NCI-H1105 (cell line): ENCODE measurements at places on chromosomes 2 and 18.

DNA sequence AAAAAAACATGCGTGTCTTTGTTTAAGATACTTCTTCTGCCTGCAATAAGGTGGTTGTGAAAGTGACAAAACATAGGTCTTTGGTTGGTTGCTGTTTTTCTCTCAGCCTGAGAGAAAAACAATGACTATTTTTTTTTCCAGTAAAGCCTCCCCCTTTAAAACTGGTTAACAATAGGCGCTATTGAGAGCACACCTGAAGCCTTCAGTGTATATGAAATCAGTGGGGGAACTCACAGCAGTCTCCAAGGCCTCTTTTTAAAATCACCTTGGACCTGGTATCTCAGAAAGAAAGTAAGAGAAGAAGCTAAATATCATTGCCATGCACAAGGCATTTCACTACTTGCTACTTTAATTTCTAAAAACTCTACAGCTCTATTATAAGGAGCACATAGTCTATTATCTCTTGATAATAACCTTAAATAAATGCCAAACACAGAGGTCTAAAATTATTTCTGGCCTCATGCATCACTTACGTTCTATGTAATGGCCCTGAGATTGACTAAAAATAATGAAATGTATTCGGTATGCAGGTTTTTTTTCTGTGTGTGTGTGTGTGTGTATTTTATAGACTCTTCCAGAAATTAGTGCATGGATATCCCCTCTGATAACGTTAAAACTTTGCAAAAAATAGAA lies 544.4 kb downstream of the TDRD15 start:
- DNase-seq, result no peak

DNA sequence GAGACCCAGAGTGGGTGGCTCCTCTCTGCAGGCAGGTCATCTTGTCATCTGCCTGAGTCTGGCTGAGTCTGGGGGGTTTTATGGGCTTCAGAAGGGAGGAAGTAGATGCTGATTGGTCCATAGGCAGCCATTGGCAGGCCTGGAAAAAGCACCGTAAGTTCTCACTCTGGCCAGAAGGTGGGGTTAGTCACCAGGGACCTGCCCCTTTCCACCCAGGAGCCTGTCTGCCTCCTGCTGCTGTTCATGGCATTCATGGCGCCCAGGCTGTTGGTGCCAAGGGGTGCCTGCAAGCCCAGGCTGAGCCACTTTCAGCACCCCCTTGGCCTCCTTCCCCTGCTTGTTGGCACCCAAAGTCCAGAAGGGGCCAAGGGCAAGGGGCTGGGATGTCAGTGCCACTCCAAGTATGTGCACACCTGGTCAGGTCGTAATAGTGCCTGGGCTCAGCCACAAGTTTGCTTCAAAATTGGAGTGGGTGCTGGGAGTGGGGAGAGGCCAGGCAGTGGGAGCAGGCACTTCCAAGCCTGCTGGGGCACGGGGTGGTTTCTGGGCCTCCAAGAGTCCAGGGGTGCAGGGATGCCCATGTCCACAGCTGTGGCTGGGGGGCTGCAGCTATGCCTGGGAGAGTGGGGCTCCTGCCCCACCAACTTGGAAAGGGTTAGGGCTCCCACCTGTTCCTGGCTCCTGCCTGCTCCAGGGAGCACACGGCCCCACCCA lies 178.1 kb downstream of the FAM210A start:
- no peak for DNase-seq

DNA sequence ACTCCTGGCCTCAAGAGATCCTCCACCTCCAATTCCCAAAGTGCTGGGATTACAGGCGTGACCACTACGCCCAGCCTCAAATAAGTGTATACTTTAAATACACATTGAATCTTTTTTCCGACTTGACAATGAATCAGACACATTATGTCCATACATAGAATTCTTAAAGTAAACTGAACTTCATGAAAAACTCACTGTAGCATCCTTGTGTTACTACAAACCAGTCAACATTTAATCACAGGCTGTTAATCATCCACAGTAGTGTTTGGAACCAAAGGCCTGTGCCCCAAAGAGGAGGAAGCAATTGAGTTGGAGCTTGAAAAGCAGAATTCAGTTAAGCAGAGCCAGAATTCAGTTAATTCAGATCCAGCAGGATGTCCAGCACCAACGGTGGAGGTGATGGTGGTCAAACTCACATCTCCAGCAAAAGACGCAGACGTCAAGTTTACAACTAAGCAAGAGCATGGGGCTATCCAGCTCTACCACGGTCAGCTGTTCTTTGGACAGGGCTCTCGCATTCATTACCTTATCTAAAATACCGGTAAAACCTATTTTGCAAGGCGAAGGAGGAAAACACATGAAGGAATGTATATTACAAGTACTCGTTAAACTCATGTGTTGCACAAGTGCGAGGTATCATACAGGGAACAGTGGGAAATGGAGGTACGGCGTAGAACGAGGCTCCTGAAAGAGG lies 1.2 kb downstream of the SLC39A6 start:
- DNase-seq, result no peak

- DNase-seq, result no peak
Measured at GRCh38 chr18:74949611-74950010, 259.3 kb downstream of the PTGR3 start.

GRCh38 chr2:59182249-59182648 lies 941.1 kb upstream of the FANCL start:
- DNase-seq, result no peak

GRCh38 chr2:100783987-100784386 lies 36.0 kb upstream of the NPAS2 start:
- no peak for DNase-seq

GRCh38 chr2:10405448-10405847 lies 42.7 kb downstream of the ODC1 start:
- DNase-seq, result no peak

GRCh38 chr2:36489281-36489680 lies 108.7 kb downstream of the FEZ2 start:
- no peak for DNase-seq

DNA sequence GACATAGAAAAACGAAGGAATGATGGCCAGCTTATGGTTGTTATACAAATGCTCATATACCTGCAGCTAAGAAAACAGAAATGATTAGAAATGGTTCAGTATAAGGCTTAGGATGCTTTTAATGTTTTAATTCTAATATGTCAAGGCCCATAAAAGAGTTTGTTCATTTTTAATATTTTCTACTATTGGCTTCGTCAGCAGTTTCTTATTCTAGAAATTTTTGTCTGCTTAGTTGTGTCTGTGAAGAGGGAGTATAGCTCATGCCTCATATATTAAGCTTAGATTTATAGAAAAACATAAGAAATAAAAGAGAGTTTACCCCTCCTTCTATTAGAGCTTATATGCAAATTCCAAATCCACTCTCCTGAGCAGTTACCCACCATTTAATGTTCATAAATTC lies 292.6 kb downstream of the SLC8A1 start:
- no peak for DNase-seq

- no peak for DNase-seq
Measured at GRCh38 chr2:59986511-59986910, 566.9 kb downstream of the BCL11A start.
